ENCODE measurements at places on chromosomes 3 and 15. TPM values are rescaled to one million over a fixed set of nuclear protein-coding genes. Genes with fewer than 3 reads are reported as not detected.

DNA sequence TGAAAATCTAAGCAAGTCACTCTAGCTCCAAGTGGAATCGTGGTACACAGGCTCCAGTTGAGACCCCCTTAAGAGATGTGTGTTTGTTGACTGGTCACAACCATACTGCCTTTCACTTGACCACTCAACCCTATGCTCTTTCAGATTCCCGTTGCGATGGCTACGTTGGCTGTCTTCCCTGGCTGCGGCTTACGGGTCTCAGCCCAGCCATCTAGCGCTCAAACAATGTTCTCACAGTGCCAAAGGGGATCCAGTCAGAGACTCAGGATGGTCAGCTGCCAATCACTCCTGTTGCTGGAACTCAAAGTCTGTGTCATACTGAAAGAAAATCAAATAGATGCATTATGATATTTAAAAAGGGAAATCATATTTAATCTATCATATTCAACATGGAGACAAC, 237.6 kb downstream of the ITPR1 start:
- no peak overlapping the region for H3K4me3 ChIP-seq
- peaks cover 29% of the 10 kb centered on the region for H3K4me1 ChIP-seq
- DNase-seq: no peak
- no peaks in the 10 kb centered on the region for H3K27me3 ChIP-seq

Gene PLIN1
- 3.0 TPM for total RNA-seq

GRCh38 chr15:27989427-27989826, 109.7 kb downstream of the OCA2 start:
- no peaks in the 10 kb centered on the region for H3K27me3 ChIP-seq
- no peak overlapping the region for H3K27ac ChIP-seq
- no peaks in the 10 kb centered on the region for H3K4me1 ChIP-seq
- DNase-seq: peak; percentile 88

Gene SGO1
- total RNA-seq: not detected

DNA sequence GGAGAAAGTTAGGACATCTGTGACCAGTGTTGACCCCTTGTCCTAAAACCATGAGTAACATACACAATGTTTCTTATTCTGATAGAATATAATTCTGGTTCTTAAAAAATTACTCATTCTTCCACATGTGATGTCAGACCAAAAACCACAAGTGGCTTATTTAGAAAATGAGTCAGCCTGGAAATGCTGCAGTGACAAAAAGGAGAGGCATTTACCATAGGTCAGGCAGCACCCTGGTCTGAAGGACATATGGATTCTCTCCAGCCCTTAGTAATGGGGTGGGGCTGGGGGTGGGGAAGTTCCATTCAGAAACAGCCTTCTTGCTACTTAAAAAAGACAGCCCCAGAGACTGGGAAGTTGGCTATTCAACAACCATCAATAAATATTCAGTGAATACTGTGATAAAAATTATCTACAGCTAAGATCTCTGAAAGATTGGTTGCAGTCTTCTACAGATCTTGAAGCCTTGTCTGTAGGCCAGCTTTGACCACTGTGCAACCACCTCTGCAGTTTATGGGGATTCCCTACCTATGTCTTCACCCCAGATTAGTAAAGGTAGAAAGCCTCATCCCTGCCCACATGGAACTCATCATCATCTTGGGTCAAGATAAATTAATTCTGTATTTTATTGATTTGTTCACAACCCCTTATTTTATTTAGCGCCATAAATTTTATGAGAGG, 34.9 kb upstream of the TIMP4 start:
- no peaks in the 10 kb centered on the region for H3K36me3 ChIP-seq
- H3K27me3 ChIP-seq: no peaks in the 10 kb centered on the region
- DNase-seq: peak; percentile 75
- H3K4me1 ChIP-seq: peaks cover 23% of the 10 kb centered on the region

Gene MCCC1
- total RNA-seq: 27.3 TPM

Gene SCN11A
- total RNA-seq: 0.34 TPM

DNA sequence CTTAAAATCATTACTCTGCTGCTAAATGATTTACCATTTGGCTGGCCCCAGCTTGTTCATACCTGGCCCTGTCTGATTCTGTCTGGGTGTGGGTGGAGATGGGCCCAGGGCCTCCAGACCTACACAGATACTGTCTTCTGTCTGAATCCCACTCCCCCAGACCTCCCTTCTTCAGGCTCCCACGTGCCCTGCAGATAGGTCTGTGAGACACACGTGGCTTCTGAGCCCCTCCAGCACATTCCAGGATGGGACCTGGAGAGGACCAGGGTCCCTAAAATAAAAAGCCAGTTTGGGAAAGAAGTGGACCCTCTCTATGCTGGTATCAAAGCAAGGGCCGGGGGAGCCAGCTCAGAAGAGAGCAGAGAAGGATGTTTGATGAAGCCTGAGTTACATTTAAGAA, 14.6 kb upstream of the CEMIP start:
- no peaks in the 10 kb centered on the region for H3K27me3 ChIP-seq
- no peaks in the 10 kb centered on the region for H3K4me1 ChIP-seq
- H3K36me3 ChIP-seq: no peaks in the 10 kb centered on the region
- no peak for DNase-seq

DNA sequence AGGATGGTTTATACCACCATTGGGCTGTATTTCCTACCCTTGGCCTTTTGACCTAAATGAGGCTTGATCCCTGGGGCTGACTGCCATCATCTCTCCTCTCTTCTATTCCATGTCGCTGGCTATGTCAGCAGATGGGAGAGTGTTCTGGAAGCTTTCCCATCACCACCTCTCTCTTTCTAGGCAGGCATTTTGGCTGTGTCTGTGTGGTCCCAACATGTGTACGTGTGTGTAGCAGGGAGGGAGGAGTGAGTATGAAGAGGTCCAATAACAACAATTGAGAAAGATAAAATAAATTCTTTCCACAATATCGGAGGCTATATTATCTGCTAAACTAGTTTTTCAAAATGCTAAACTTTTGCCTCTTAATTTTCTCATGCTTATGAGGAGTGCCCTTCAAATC, 34.1 kb downstream of the CGNL1 start:
- no peaks in the 10 kb centered on the region for H3K36me3 ChIP-seq
- no peak overlapping the region for H3K4me3 ChIP-seq
- H3K27ac ChIP-seq: no peak overlapping the region
- H3K4me1 ChIP-seq: no peaks in the 10 kb centered on the region
- no peaks in the 10 kb centered on the region for H3K27me3 ChIP-seq

- peak overlapping the region; percentile 93 for H3K27ac ChIP-seq
- peak; percentile 95 for DNase-seq
- peak overlapping the region; percentile 23 for H3K4me3 ChIP-seq
These were observed 145.5 kb upstream of the TPM1 start for GRCh38 chr15:62896969-62897486.

GRCh38 chr3:176759815-176760506, 437.3 kb downstream of the TBL1XR1 start:
- no peak overlapping the region for H3K4me3 ChIP-seq
- no peak overlapping the region for H3K27ac ChIP-seq
- H3K36me3 ChIP-seq: no peaks in the 10 kb centered on the region
- no peaks in the 10 kb centered on the region for H3K27me3 ChIP-seq
- DNase-seq: no peak

Gene SPINK8
- total RNA-seq: not detected

DNA sequence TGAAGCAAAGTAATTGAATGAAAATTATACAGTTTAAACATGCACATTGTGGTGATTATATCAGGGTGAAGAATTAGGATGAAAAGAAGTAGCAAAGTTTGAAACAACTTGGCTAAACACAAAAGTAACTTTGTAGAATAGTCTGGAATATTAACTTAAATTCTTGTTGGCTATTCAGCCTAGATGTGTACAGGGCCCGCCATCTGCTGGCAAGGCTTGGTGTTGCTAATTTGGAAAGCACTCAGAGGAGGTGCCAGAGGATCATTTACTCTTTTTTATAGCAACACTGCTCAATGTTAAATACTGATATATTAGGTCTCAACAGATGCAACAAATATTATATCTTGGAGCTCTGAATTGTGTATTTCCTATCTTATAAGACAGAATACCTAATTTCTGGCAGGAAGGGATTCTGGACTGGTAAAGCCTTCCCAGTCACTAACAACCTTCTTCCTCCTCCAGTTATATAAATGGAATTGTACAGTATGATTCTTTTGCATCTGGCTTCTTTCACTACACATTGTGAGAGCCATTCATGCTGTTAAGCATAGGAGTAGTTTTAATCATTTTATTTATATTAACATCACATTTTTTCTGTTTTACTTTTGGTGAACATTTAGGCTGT, 36.1 kb downstream of the TTC23 start:
- DNase-seq: no peak
- no peak overlapping the region for H3K4me3 ChIP-seq
- H3K27me3 ChIP-seq: no peaks in the 10 kb centered on the region
- peaks cover 26% of the 10 kb centered on the region for H3K36me3 ChIP-seq
- peak overlapping the region; percentile 86 for H3K27ac ChIP-seq

Gene PRSS50
- 0.46 TPM for total RNA-seq

Gene HHATL
- total RNA-seq: 1.5 TPM

GRCh38 chr3:125496701-125497100, 23.3 kb downstream of the SNX4 start:
- DNase-seq: no peak
- H3K4me1 ChIP-seq: no peaks in the 10 kb centered on the region
- peaks cover 41% of the 10 kb centered on the region for H3K36me3 ChIP-seq
- no peaks in the 10 kb centered on the region for H3K27me3 ChIP-seq
- no peak overlapping the region for H3K27ac ChIP-seq

- H3K36me3 ChIP-seq: no peaks in the 10 kb centered on the region
- no peaks in the 10 kb centered on the region for H3K27me3 ChIP-seq
- DNase-seq: no peak
- peak overlapping the region; percentile 21 for H3K27ac ChIP-seq
- H3K4me1 ChIP-seq: peaks cover 8% of the 10 kb centered on the region
These were observed 103.1 kb upstream of the CCNL1 start for GRCh38 chr3:157263027-157263426.

DNA sequence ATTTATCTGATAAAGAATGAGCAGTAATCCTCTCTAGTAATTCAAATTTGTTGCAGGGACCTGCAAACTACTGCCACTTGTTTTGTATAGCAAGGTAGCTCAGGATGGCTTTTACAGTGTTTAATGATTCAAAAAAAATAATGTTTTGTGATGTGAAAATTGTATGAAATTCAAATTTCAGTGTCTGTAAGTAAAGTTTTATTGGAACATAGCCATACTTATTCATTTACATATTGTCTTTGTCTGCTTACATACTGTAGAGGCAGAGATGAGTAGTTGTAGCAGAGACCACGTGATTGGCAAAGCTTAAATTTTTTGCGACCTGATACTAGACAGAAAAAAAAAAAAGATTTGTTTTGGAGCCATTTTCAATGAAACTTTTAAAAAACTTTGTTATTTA, 6.5 kb upstream of the UTS2B start:
- no peak overlapping the region for H3K27ac ChIP-seq
- H3K27me3 ChIP-seq: no peaks in the 10 kb centered on the region
- H3K36me3 ChIP-seq: no peaks in the 10 kb centered on the region

- H3K27me3 ChIP-seq: no peaks in the 10 kb centered on the region
- H3K27ac ChIP-seq: no peak overlapping the region
- H3K4me3 ChIP-seq: no peak overlapping the region
- H3K36me3 ChIP-seq: no peaks in the 10 kb centered on the region
These were observed 67.6 kb downstream of the FNDC3B start for GRCh38 chr3:172106989-172107388.

DNA sequence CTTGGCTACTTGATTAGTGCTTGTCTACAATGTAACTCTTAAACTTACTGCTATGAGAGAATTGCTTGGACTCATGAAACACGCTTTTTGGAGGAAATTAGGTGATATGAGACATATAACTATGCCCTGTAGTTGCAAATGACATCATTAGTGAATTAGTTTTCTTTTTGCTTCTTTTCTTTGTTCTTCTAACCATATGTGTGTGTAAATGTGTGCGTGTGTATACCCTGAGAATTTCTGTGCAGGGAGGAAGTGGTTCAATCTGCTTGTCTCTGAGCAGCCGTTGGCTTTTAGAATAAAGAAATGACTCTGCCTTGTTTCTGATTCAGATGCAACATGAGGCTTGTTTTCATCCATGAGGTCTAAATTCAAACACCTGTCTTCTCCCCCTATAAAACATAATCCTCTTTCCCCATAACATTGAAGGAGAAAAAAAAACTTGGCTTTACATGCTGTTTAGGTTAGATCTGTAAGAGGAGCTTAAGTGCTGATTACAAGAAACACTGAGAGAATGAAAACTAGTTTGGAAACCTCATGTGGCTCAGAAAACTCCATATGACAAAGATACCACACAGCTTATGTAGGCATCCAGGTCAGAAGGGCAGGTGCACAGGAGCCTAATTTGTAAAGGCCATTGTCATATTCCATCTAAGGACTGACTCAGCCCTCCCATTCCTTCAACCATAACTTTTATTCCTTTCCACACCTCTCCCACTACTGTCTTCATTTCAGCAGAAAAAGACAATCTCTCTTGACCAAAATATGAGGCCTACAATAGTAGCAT, 30.5 kb upstream of the BLM start:
- H3K27ac ChIP-seq: no peak overlapping the region
- no peak overlapping the region for H3K4me3 ChIP-seq
- no peak for DNase-seq
- no peaks in the 10 kb centered on the region for H3K27me3 ChIP-seq

Gene NPRL2
- total RNA-seq: 15.5 TPM

Gene SCAPER
- total RNA-seq: 22.4 TPM

DNA sequence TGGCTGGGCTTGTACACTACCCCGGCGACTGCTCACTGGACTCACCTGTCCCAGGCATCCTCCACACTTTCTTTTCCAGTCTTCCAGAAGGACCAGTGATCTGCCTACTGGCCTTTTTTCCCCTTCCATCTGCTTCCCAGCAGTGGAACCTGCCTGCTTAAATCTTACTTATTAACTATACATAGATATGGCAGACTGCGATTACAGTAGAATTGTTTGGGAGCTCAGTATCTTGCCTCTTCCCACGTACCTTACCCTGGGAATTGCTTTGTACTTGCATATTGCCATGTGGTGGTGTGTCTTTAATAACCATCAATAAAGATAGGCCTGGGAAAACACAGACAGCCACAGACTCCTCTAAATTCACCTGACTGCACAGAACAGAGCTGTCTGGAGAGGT, 11.8 kb upstream of the HES1 start:
- no peaks in the 10 kb centered on the region for H3K36me3 ChIP-seq
- no peak overlapping the region for H3K27ac ChIP-seq
- no peaks in the 10 kb centered on the region for H3K4me1 ChIP-seq
- no peak for DNase-seq
- no peak overlapping the region for H3K4me3 ChIP-seq
